Endothelial cell (in vitro differentiated cells): ENCODE measurements at places on chromosomes 6 and 20. TPM values are rescaled to one million over a fixed set of nuclear protein-coding genes. Genes with fewer than 3 reads are reported as not detected.

THBD gene
- 90.4 TPM for total RNA-seq

FAM162B gene
- 1.5 TPM for total RNA-seq

GRCh38 chr6:105178110-105178509, 1.7 kb downstream of the POPDC3 start:
- no peak for DNase-seq

DNA sequence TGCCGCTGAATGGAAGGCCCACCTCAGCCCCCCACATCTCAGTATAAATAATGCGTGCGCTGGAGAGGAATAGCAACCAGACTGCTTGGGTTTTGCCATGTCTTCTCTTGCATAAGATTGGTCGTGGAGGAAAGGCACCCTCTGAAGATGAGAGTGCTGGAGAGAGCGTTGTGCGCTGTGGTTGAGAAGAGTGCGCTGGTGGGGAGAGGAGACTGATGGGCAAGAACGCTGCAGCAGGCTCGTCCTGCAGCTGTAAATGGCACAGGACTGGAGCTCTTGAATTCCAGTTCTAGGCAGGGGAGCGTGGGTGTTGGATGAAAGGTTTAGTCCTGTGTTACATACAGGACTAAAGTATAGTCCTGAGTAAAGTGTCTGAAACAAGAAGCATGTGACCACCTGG, 51.5 kb downstream of the RPRD1B start:
- no peak for DNase-seq

DNA sequence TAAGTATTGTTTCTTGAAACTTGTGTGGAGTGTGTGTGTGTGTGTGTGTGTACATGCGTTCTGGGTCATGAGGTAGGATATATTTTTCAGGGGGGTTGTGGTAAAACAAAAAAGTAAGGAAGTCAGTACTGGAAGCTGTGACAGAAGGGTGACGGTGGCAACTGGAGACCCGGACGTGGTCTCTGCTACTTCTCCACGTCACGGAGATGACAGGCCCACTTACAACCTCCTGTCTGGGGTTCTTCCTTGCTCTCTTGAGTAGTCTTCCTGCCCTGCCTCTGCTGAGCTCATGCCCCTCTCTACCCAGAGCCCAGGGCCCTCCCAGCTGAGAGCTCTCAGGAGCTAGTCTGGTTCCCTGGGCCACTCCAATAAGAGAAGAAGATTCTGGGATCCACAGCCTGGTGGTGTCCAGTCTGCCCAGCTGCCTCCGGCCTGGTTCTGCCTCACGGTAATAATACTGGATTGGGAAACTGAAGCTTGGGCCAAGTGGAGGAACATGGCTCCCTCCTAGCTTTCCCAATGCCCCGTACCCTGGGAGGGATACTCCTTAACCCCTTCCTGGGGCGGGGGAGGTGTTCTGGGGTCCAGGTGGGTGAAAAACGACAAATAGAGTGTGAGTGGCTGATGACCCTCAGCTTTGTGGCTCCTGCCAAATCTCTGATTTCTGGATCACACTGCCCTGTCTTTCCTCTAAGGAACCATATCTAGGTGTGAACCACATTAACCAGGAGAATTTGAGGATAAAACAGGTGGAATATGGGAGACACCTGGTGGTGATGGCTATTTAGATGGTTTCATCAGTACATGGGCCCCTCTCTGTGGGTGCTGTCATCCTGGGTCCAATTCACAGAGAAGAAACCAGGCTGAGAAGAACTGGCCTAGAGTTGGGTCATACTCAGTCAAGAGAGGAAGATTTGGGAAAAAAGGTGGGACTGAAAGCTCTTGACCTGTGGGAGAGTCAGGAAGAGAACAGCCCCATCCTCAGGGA, 27.2 kb downstream of the VEGFA start:
- DNase-seq = no peak

DNA sequence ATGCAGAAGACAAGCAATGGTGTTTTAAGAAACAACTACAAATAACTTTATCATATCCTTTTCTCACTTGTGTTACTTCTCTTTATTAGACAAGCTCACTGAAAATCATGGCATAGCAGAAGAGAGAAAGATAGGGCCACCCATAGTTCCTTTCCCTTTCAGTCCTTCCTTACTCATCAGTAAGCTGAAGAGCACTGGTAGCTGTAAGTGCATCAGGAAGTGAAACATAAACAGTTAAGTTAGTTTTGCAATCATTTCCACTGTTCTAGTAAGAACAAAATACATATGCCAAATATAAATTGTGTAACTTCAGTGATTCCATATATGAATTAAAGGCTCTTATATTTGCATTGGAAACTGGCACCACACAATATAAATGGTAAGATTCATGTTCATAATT, 220.1 kb downstream of the HACE1 start:
- no peak for DNase-seq

- DNase-seq = no peak
Observed at GRCh38 chr6:55819811-55820210, 55.6 kb downstream of the BMP5 start.
